ENCODE measurements at places on chromosomes 5 and 9. TPM values are rescaled to one million over a fixed set of nuclear protein-coding genes. Genes with fewer than 3 reads are reported as not detected.

Gene DBH
- not detected for total RNA-seq

Gene PTGS1
- 2.1 TPM for total RNA-seq

Gene HAVCR2
- total RNA-seq = 0.34 TPM

Gene TMEFF1
- 1.1 TPM for total RNA-seq

Gene ABO
- total RNA-seq = not detected

Gene ATOSB
- total RNA-seq = 11.1 TPM

Gene GDA
- total RNA-seq = 1.0 TPM

Gene IFNA7
- total RNA-seq = not detected

Gene MEGF10
- not detected for total RNA-seq
